Stimulated activated CD4-positive, alpha-beta T cell treated with anti-CD3 and anti-CD28 coated beads, Interleukin-1b, Interleukin-23, amount 100 ng/mL, for 48 hours (primary cell): ENCODE measurements at places on chromosomes 3 and 15.
A peak's percentile ranks its signal among the peaks of the same experiment; 100 is the strongest.

- no peak for DNase-seq
Measured at GRCh38 chr3:170502297-170502696, 83.6 kb downstream of the SLC7A14 start.

DNA sequence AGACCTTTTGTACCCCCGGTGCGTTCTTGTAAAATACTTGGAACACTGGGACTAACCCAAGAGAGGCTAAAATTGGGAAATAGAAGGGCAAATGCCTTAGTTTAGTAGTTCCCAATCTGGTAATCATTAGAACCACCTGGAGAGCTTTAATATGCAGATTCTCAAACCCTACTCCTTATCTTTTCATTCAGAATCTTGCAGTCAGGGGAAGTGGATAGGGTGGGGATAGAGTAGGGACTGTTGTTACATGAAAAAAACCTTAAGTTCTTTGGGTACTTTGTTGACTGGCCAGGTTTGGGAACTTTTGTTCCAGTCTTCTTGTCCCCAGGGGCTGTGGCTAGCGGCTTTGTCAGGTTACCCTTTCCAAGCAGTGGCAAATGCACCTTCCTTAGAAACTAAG, 15.9 kb downstream of the MAPKBP1 start:
- DNase-seq = no peak

- DNase-seq = no peak
Measured at GRCh38 chr3:74614107-74614967, at the start of gene CNTN3. TSS of gene CNTN3 (minus strand) at chr3:74614659. CDS start at chr3:74521112, 93,547 bp downstream.

- no peak for DNase-seq
Measured at GRCh38 chr3:55607844-55608243, 120.7 kb upstream of the WNT5A start.

GRCh38 chr3:94098452-94098851, 35.6 kb downstream of the NSUN3 start:
- DNase-seq = no peak

- no peak for DNase-seq
Measured at GRCh38 chr3:50648313-50648712, 26.4 kb upstream of the DOCK3 start.

DNA sequence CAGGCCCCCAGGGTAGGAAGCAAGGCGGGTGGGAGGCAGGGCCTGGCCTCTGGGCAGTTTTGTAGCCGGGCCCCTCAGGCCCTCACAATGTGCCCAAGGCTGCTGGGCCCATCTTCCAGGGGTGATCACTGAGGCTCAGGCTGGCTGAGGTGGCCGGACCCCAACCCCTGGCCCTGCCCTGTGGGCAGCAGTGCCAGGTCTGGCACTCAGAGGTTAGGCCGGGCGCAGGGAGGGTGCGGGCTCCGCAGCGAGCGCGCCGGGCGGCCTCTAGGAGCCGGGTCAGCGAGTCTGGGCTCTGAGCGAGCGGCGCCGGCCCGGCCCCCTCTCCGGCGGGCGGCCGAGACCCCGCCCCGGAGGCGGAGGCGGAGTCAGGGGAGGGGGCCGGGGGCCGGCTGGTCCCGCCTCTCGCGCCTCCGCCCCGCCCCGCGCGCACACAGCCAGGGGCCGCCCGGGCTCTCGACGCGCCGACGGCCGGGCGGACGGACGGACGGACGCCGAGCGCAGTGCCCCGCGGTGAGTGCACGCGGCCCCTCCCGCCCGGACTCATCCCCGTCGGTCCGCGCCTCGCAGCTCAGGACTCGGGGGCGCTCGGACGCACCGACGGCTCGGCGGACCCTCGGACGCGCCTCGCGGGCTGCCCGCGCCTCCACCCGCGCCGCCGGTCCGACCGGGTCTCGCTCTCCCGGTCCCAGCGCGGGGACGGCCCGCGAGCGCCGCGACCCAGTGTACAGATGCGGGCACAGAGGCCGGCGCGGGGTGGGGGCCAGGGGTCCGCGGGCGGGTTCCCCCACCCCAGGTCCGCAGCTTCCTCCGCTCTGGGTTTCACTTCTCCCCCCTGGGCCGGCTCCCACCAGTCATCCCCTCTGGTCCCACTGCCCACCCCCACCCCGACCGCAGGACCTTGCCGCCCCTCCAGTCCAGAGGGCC, at the start of gene FBLN2:
TSS of gene FBLN2 (plus strand) at position 430 of the 927 bp plus-strand sequence. CDS start 21,231 bp downstream, outside the sequence.
- no peak for DNase-seq

- peak; percentile 8 for DNase-seq
Measured at GRCh38 chr3:100993309-100993708, at the start of gene ABI3BP. TSS of gene ABI3BP (minus strand) at chr3:100993421. CDS start at chr3:100993384, 37 bp downstream.

DNA sequence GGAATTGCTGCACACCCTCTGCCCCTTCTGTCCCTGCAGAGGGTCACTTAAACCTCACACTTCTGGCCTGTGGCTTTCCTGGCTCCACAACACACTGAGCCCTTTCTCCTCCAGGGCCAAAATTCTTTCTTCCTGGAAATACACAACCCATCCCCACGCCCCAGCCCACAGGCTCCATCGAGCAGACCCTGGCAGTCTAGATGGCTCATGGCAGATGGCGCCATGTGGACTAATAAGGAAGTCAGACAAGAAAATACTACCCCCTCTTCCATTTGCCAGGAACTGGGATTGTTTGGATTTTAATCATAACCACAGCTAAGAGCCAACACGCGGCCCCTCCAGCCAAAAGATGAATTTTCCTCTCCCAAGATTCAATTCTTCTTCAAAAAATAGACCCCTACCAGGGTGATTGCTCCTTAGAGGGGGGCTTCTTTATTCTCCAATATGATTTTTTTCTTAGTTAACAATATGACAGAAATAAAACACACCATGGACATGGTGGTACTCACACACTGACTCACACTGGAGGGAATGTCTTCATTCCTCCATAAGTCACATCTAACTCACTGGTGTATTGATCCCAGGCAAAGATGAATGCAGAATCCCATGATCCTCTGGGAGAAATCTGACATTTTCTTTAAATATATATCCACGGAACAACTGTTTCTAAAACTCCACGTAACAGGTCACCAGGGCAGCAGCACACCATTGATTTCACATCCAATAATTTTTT, 111.5 kb downstream of the NTRK3 start:
- DNase-seq = no peak

GRCh38 chr3:54536450-54536849, 391.4 kb downstream of the LRTM1 start:
- no peak for DNase-seq

GRCh38 chr3:131597816-131598215, 95.0 kb upstream of the MRPL3 start:
- DNase-seq = no peak

DNA sequence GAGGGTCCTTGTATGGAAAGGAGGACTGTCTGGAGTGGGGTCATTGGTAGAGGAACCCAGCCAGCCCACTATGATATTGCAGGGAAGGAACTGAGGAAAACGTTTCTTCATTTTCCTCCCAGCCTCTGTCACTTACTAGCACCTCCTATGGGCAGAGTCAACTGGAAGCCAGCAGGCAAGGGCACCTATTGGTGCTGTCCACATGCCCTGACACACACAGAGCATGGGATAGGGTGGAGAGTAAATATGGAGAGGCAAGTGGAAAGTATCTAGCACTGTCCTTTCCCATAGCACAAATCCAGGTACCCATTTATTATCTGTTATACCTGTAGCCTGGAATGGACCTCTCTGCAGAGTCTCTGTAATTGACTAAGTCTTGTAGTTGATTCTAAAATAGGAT, 285.6 kb downstream of the WDR72 start:
- no peak for DNase-seq

- no peak for DNase-seq
Measured at GRCh38 chr15:89140595-89140994, 52.3 kb downstream of the ABHD2 start.

DNA sequence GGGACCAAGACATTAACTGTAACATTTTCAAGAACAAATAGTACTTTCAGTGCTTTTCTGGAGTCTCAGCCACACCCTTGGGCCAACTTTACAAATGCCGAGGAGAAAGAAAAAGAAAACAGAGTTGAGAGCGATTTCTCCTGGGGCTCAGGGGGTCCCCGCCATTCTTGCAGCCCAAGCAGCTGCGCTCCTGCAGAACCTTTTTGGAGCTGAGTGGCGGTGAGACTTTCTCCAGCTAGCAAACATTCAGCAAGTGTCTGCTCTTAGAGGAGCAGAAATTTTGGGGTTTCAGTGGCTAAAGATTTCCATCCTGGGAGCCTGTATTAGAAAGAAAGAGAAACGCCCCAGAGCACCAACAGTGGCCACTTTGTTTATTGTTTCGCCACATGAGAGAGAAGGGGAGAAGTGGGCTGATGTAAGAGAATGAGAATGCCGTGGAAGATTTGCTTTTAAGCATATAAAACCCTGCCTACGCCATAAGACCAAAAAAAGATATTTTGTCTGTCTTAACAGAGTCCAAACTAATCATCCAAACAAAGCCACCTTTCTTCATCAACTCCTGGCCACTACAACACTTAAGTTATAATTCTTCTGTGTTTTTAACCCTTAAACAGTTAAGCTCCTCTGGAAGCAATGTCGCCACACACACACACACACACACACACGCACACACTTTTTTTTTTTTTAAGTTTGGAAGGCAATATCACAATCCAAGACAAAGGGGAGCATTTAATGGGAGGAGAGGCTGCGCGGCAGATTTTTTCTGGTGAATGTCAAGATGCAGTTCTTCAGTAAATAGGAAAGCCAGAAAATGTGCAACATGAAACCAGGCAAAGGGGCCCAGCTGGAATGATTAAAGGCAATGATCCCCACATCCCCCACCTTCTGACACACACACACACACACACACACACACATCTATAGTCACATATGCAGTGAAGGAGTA, 19.2 kb downstream of the EID1 start:
- DNase-seq = no peak

- no peak for DNase-seq
Measured at GRCh38 chr3:126758882-126759281, 54.8 kb downstream of the CHCHD6 start.

- DNase-seq = no peak
Measured at GRCh38 chr15:66986951-66987350, 78.5 kb upstream of the SMAD3 start.

DNA sequence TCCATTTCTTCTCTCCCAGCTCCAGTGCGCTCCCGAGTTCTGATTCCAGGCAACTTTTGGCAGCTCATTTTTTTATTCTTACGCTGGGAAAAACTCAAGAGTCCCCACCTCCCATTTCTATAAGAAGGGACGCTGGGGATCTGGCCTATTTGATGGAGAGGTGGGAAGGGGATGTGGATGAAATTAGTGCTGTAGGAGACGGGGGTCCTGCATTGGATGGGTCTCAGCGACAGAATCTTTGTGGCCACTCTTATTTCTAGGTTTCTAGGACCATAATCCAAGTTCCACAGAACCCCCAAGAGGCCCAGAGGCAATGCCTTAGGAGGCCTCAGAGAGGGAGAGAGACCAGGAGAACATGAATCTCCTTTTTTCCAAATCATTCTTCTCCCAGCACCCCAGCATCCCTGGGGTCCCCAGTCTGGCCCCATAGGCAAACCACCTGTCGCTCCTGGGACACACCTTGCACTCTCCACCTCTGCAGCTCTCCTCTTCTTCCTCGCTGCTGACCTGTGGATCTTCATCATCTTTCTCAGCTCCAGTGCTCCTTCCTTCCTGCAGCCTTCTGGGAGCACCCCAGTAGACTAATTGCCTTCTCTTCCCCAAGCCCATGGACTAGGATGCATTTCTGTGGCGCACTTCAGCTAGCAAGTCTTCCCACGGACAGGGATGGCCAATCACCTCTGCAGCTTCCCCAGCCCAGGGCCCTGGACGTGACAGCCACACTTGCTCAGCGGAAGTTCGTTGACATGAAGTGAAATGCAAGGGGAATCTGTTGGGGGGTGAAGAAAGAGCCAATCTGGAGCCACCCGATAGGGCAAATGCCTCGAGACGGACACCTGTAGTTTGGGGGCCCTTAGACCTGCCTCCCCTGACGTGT, 100.1 kb upstream of the ALDH1A3 start:
- no peak for DNase-seq

GRCh38 chr15:70488002-70488605, 275.3 kb downstream of the UACA start:
- peak; percentile 62 for DNase-seq

GRCh38 chr3:184177331-184177731, 2.7 kb downstream of the AP2M1 start:
- DNase-seq = no peak

DNA sequence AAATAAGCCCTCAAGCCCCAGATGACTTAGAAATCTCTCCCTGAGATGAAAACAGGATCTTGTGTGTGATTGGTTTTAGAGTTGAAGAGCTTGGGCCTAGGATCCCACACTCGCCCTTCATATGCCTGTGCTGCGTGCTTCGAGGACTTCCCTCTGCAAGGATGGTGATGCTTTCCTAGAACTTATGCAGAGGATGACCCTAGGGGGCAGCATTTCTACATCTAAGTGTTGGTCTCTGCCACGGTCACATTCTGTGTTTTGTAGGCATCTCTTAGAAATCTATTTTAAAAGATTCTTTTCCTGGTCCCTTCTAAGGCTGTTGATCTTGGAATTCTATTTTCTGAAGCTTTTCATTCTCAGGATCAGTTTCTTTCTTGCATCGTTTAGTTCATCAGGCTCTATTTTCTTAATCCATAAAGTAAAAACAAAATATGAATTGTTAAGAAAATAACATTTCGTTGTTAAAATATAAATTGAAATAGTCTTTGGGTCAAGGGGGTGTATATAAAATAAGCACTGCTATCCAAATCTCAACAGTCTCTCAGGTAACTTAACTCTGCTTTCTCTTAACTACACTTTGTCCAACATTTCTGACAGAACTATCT, 45.7 kb downstream of the WDR76 start:
- no peak for DNase-seq

GRCh38 chr3:9715136-9715535, 11.5 kb downstream of the CPNE9 start:
- no peak for DNase-seq

GRCh38 chr15:72339777-72340177, 19.8 kb upstream of the CELF6 start:
- DNase-seq = no peak

DNA sequence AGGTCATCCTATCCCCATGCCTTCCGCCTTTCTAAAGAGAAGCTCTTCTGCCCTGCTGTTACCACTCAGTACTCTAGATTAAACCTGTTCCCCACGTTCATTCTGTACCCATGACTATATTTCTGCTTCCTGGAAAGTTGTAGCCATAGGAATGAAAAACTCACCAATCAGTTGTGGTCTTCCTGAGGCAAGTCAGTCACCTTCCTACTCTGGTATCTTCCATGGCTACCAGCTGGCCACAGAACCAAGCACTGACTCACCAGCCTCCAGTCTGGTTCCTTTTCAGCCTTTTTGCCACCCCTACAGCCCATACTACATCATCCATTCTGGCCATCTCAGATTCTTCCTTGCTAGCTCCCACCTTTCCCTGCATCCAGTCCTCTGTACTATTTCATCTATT, 46.4 kb downstream of the TMEM44 start:
- DNase-seq = no peak

- no peak for DNase-seq
Measured at GRCh38 chr3:129353589-129353941, 74.9 kb downstream of the EFCAB12 start.
